ENCODE measurements at places on chromosomes 2 and 18. TPM values are rescaled to one million over a fixed set of nuclear protein-coding genes. Genes with fewer than 3 reads are reported as not detected.

DNA sequence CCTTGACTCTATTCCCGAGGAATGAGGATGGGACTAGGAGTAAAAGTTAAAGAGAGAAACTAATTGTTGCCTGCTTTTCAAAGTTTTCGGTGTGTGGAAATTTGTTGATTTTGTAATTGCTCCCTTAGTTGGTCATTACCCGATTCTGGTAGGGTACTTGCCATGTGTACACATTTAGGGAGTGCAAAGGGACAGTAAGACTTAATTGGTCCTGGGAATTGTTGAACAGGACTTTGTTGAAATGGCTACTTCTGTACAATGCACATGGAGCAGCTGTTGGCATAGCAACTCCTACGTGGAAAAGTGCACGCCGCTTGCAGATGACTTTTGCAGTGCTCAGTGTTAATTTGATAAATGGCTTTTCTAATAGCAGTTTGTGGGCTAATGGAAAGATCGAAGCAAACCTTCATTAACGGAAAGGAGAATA lies 22.9 kb downstream of the EPAS1 start:
- H3K27ac ChIP-seq: peak overlapping the region; percentile 0
- no peaks in the 10 kb centered on the region for H3K27me3 ChIP-seq
- peaks cover 59% of the 10 kb centered on the region for H3K4me1 ChIP-seq
- H3K4me3 ChIP-seq: no peak overlapping the region

DNA sequence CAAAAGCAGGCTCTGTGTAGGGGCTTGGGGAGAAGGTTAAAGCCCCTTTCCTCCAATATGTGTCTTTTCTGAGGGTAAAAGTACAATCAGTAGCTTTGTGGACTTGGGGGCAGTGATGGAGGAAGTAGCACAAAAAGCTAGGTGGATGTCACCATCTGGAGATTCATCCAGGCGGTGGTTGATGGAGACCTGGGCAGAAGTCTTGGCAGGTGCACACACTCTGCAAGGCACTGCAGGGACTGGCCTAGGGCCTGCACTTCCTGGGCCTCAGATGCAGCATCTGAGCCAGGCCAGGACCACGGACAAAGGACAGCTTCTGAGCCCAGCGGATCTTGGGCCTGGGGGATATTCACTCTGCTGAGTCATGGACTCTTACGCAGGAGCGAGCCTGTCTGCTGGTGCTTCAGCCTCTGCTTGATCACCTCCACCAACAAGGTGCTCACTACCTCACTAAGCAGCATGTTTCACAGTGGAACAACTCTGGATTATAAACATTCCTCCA lies 391.1 kb downstream of the TNS1 start:
- H3K4me1 ChIP-seq: peaks cover 13% of the 10 kb centered on the region
- DNase-seq: no peak
- no peaks in the 10 kb centered on the region for H3K27me3 ChIP-seq
- no peak overlapping the region for H3K27ac ChIP-seq
- H3K36me3 ChIP-seq: no peaks in the 10 kb centered on the region
- H3K4me3 ChIP-seq: no peak overlapping the region

DNA sequence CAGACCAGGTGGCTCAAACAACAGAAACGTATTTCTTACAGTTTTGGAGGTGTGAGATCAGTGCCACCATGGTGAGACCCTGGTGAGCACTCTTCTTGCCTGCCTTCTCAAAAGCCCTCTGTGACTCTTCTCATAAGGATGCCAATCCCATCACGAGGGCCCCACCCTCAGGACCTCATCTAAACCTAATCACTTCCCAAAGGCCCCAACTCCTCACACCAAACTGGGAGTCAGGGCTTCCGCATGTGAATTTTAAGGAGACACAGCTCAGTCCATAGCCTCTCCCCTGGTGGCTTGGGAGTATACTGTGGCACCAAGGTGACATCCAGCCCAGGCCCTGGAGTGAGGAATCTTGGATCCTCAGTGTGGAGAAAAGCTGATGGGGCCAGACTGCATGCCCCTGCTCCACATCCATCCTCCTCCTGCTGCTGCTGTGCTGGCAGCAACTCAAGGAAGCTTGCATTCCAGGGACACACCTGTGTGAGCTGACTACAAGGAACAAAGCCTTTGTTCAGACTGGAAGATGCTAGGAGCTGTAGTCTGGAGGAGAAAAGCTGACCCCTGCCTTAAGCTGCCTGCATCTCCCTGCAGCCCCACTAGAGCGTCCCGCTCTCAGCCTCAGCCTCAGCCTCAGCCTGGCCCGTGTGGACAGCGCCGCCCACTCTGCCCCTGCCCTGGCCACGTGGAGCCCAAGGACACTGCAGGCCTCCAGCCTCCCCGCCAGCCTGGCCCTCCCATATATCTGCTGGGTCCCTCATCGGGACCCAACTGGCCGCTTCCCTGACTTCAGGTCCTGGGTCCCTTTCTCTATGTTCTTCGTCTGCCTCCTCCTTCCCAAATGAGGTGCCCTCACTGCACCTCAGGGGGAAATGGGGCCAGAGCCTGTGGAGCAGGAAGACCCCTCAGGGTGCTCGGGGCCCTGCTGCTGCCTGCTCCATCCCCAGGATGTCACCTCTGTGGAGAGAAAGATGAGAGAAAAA lies 87.8 kb upstream of the RAB6C start:
- DNase-seq: no peak
- no peak overlapping the region for H3K4me3 ChIP-seq
- H3K27me3 ChIP-seq: no peaks in the 10 kb centered on the region
- no peaks in the 10 kb centered on the region for H3K36me3 ChIP-seq

- H3K27me3 ChIP-seq: no peaks in the 10 kb centered on the region
- H3K36me3 ChIP-seq: no peaks in the 10 kb centered on the region
- no peak for DNase-seq
- H3K27ac ChIP-seq: no peak overlapping the region
These were observed 403.7 kb upstream of the SPRED2 start for GRCh38 chr2:65835975-65836549.

- H3K4me1 ChIP-seq: no peaks in the 10 kb centered on the region
- no peak for DNase-seq
- no peaks in the 10 kb centered on the region for H3K27me3 ChIP-seq
These were observed 69.5 kb upstream of the CHRNA1 start for GRCh38 chr2:174833737-174834136.

- no peaks in the 10 kb centered on the region for H3K4me1 ChIP-seq
- peak; percentile 33 for DNase-seq
- no peaks in the 10 kb centered on the region for H3K36me3 ChIP-seq
- no peak overlapping the region for H3K27ac ChIP-seq
- H3K27me3 ChIP-seq: no peaks in the 10 kb centered on the region
- H3K4me3 ChIP-seq: no peak overlapping the region
These were observed 82.0 kb upstream of the MEX3C start for GRCh38 chr18:51279367-51279984.

GRCh38 chr18:45764000-45764686 lies 40.2 kb downstream of the SLC14A1 start:
- no peak for DNase-seq
- no peaks in the 10 kb centered on the region for H3K36me3 ChIP-seq
- no peaks in the 10 kb centered on the region for H3K4me1 ChIP-seq
- H3K27ac ChIP-seq: no peak overlapping the region
- H3K4me3 ChIP-seq: no peak overlapping the region

DNA sequence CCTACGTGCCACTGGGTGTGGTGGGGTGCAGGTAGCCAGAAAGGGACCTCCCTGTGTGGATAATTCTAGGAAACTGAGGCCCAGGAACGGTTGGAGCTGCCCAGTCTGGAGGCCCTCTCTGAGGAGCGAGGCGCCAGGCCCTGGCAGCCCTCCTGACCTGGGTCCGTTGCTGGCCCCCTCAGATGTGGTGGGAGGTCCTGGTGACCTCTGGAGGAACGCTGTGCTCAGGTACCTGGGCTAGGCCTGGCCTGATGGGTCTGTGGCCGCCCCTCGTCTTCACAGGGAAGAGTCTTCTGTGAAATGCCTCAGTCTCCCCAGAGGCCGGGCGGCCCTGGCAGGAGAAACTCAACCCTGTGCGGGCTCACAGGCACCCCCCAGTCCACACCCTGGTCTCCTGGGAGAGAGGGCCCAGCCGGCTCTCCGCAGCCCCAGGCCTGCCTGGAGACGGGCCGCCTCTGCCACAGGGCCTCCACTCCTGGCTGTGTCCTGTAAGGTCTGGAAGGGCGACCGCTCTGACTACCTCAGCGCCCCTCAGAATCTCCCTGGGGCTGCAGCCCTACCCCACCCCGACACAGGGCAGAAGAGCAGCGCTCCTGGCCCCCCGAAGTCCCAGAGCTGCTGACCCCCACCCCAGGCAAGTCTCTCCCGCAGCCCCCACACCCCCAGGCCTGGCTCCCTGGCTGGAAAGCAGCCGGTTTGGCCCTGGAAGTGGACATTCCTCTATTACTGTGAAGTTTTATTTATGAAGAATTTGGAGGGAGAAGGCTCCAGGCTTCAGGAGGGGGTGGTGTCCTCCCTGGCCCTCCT lies 3.7 kb downstream of the B3GNT7 start:
- peaks cover 15% of the 10 kb centered on the region for H3K36me3 ChIP-seq
- peaks cover 31% of the 10 kb centered on the region for H3K4me1 ChIP-seq
- no peak overlapping the region for H3K4me3 ChIP-seq
- no peak for DNase-seq
- peak overlapping the region; percentile 70 for H3K27ac ChIP-seq

- peaks cover 5% of the 10 kb centered on the region for H3K4me1 ChIP-seq
- no peak for DNase-seq
- H3K4me3 ChIP-seq: no peak overlapping the region
- H3K27ac ChIP-seq: no peak overlapping the region
These were observed 22.8 kb upstream of the SMAD4 start for GRCh38 chr18:51006948-51007789.

DNA sequence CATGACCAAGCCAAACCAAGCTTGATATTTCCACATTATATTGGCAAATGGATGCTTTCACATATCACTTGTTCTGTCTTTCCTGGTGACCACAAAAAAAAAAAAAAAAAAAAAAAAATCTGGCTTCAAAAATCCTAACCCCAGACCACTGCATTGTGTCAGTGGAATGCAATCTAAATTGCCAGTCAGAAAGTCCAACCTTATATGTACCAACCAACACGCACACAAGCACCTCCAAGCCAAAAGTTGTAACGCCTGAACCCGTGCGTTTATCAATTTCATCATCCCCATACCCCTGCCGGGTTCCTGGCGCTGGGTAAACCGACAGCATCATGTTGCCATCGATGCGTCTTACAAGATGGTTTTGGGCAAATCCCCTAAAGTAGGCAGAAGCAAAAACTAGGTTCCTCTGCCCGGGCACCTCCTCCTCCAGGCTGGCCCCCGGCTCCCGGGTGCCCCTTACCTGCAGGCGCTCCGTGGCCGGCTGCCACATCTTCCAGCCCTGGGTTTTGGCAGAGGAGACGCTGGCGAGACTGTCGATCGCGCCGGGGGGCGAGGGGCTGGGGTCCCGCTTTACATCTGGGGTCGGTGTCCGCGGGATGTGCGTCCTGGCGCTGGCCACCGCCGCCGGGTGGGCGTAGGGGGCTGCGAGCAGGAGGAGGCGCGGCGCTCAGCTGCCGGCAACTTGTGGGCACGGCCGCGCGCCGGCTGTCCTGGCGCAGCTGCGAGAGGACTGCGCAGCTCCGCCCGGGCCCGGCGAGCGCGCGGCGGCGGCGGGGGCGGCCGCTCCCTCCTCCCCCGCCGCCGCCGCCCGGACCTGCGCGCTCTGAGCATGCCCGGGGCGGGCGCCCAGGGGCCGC lies at the start of gene PID1:
Gene PID1 (minus strand): TSS at position 737 of the 860 bp plus-strand sequence. CDS start 244 bp downstream, at position 493.
- no peaks in the 10 kb centered on the region for H3K36me3 ChIP-seq
- H3K27ac ChIP-seq: no peak within 1 kb of the TSS
- peak within 1 kb of the TSS; percentile 66 for H3K4me3 ChIP-seq

GRCh38 chr2:11344956-11345677 lies 681 bp upstream of the ROCK2 start:
- peak overlapping the region; percentile 94 for H3K27ac ChIP-seq
- H3K4me1 ChIP-seq: peaks cover 32% of the 10 kb centered on the region
- no peaks in the 10 kb centered on the region for H3K27me3 ChIP-seq
- H3K4me3 ChIP-seq: peak overlapping the region; percentile 78
- no peaks in the 10 kb centered on the region for H3K36me3 ChIP-seq

DNA sequence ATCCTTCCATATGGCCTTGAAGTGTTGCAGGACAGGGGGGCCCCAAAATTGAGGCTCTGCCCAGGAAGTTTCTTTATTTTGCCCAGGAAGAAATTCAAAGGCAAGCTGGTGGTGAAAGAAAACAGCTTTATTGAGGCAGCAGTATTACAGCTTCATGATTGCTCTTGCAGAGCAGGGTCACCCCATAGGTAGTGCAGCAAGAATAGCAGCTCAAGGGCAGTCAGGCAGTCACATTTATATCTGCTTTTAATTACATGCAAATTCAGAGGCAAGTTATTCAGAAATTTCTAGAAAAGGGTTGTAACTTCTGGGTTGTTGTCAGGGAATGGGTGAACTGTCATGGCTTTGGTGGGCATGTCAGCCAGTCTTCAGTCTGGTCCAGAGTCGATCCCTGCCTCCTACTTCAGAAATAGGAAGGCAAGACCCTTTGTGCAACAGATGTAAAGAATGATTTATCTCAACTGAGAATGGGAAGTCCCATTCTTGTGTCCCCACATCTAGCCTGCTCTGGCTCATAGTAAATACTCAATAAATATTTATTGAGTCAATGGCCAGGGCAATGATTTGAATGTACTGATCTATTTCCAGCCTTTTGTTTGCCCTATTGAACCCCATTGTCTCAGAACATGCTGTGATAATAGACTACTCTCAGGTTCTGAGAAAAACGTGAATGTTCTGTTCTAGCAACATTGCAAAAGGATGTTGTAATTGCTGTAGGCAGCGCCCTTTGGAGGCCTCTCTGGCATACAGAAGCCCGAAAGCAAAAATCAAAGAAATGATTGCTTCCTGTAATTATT lies 129.8 kb downstream of the MYO3B start:
- H3K36me3 ChIP-seq: no peaks in the 10 kb centered on the region
- H3K4me3 ChIP-seq: no peak overlapping the region
- peaks cover 3% of the 10 kb centered on the region for H3K27me3 ChIP-seq

GRCh38 chr2:223692191-223692947 lies 90.2 kb upstream of the SCG2 start:
- no peak overlapping the region for H3K27ac ChIP-seq
- H3K4me1 ChIP-seq: no peaks in the 10 kb centered on the region
- no peak overlapping the region for H3K4me3 ChIP-seq
- peak; percentile 72 for DNase-seq
- H3K27me3 ChIP-seq: no peaks in the 10 kb centered on the region

DNA sequence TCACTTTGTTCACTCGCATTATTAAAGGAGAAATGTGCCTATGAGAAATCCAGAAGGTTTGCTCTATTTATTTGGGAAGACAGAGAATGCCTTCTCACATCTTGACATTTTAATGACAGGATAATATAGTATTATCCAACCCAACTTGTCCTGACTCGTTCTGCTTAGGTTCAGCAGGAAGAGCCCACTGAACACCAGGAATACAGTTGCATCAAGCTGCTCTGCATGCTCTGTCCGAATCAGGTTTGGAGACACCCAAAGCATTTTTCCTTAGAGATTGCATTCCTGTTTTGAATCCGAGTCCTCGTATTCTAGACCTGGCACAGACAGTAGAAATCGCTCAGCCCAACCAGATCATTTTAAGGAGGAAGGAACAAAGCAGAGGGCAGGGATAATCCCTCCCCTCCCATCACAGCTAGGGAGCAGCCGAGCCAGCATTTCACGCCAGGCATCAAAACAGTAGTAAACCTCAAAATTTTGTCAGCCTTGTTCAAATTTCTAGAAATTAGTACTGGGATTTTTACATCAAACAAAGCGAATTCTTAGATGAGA lies 837.4 kb upstream of the ID2 start:
- H3K4me1 ChIP-seq: peaks cover 7% of the 10 kb centered on the region
- H3K36me3 ChIP-seq: no peaks in the 10 kb centered on the region
- no peaks in the 10 kb centered on the region for H3K27me3 ChIP-seq
- no peak for DNase-seq
- no peak overlapping the region for H3K4me3 ChIP-seq

KLHL14 gene
- 0.11 TPM for total RNA-seq

RAB6C gene
- total RNA-seq: 0.28 TPM

KCNIP3 gene
- total RNA-seq: 6.3 TPM

EML6 gene
- total RNA-seq: 17.6 TPM

DTNB gene
- total RNA-seq: 8.8 TPM

ACVR1C gene
- total RNA-seq: 1.5 TPM

All from adrenal gland (tissue), 19 donors.